Activated CD4-positive, alpha-beta T cell treated with anti-CD3 and anti-CD28 coated beads, Interleukin-2, Interleukin-6, amounts not matched to agents 100 ng/mL and 50 ng/mL, durations not matched to agents 16 hours and 8 hours (primary cell): ENCODE measurements at places on chromosomes 3 and 15.

DNA sequence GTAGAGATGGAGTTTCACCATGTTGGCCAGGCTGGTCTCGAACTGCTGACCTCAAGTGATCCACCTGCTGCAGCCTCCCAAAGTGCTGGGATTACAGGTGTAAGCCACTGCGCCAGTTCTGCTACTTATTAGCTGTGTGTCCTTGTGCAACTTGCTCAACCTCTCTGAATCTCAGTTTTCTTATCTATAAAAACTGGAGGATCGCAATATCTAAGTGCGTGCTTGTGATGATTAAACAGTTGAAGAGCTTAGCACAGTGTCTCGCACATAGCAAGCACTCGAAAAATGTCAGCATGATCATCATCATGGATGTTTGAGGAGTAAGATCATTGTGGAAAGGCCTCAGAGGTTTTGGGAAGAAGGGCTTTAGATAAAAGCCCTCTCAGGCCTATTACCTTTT lies 10.8 kb downstream of the CLCN2 start:
- DNase-seq: no peak

GRCh38 chr3:83216919-83217594 lies 1455.6 kb upstream of the GBE1 start:
- no peak for DNase-seq

- no peak for DNase-seq
Measured at GRCh38 chr3:134988666-134989065, 193.6 kb downstream of the EPHB1 start.

DNA sequence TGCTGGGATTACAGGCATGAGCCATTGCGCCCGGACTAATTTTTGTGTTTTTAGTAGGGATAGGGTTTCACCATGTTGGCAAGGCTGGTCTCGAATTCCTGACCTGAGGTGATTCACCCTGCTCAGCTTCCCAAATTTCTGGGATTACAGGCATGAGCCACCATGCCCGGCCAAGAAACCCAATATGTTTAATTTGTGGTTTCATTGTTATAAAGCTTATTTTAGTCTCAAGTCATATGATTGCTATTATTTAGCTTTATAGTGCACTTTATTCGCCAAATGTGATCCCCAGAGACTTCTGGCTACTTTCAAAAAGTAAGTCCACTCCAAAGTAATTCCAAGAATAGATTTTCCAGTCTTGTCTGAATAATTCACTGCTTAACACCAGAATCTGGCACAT lies 19.3 kb upstream of the SLC4A7 start:
- DNase-seq: no peak

GRCh38 chr15:66880380-66881155 lies 178.5 kb downstream of the SMAD6 start:
- DNase-seq: no peak

GRCh38 chr3:55494976-55495375 lies 7.9 kb upstream of the WNT5A start:
- no peak for DNase-seq

- DNase-seq: no peak
Measured at GRCh38 chr3:142940472-142940871, 23.0 kb downstream of the PAQR9 start.

- DNase-seq: no peak
Measured at GRCh38 chr3:194185221-194185620, 49.3 kb downstream of the HES1 start.

DNA sequence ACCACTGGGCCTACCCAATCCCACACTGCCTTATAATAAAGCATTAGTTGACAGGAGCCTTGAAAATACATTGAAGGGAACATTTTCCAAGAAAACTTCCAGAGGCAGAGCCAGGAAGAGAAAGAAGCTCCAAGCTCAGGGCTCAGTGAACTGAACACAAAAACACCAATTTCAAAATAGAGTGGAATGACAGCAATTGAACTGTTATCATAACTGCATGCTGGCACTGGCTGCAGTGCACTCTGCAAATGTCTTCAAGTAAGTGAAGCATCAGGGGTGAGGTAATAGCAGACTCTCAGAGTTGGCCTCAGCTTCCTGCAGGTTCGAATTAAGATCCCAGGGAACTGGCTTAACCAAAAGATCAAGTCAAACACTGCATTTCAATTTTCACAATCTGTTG lies 388.0 kb upstream of the WNT5A start:
- DNase-seq: no peak

- no peak for DNase-seq
Measured at GRCh38 chr15:41024885-41025284, 71.6 kb downstream of the CHAC1 start.

GRCh38 chr3:127628788-127629466 lies at the start of gene PODXL2:
PODXL2 (plus strand) TSS chr3:127629185; CDS start chr3:127629220, 35 bp downstream.
- peak; percentile 23 for DNase-seq

- DNase-seq: no peak
Measured at GRCh38 chr3:170420307-170420821, 1.7 kb downstream of the CLDN11 start.

- DNase-seq: no peak
Measured at GRCh38 chr3:65449841-65450428, 588.8 kb downstream of the MAGI1 start.

DNA sequence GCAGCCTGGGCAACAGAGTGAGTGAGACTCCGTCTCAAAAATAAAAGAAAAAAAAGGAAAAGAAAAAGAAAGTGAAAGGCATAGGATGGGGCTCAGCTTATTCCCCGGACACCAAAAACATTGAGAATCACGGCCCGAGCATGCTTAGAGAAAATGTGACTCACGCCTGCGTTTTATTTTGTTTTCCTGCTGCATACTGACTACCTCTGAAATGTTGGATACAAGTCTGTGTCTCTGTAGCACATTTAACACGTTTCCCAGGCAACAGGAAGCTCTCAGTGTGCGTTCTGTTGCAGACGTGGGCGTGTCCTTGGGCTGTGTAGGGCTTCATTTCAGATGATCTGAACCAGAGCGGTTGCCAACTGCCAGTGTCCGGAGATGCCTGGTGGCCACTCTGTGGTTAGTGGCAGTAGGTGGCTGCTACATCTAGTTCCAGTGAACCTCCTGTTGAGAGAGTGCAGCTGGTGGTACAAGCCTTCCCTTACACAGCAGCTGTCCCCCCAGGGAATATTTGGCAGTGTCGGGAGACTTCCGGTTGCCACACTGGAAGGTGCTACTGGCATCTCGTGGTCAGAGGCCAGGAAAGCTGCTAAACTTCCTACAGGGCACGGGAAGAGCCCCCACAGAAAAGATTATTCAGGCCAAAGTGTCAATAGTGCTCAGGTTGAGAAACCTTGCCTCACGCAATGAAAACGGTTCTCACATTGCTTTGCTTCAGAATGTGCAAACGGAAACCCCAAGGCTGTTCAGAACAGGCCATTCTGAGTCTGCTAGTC lies 3.0 kb downstream of the SLC51A start:
- peak; percentile 70 for DNase-seq

GRCh38 chr15:40283615-40284300 lies 894 bp upstream of the ANKRD63 start:
- DNase-seq: no peak

DNA sequence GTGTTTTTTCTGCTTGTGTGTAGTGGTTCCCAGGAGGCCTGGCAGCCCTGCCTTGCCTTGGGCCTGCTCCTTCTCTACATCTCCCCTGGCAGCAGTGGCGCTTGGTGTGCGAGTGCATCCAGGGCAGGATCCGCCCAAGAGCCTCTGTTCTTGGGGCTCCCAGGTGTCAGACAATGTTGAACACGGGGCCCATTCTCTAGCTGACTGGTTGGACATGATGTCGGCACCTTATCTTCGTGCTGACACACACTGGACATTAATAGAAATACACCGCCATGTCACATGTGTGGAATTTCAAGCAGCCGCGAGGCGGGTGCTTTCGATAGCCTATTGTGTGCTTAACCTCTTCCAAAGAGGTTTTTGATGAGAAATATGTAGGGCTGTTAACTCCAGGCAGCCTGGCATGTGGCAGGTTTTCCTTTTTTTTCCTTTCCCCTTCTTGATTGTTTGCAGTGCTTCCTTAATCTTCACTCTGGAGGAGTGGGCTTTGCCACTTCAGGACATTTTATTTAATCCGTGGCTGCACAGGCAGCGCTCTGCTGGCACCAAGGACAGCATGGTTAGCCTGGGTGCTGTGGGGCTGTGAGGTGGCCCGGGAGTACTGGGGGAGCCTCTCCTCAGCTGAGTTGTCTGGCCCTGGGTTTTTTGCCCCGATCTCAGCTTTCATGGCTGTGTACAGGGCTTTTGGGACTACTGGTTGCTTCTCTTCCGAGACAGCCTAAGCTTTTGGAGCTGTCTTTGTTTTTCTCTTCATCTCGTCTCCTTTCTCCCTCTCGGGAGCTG lies 42.5 kb downstream of the CHCHD6 start:
- DNase-seq: no peak

- DNase-seq: no peak
Measured at GRCh38 chr3:18087988-18088387, 337.2 kb downstream of the SATB1 start.

GRCh38 chr3:32992310-32992686 lies 40.9 kb downstream of the CCR4 start:
- DNase-seq: peak; percentile 30

DNA sequence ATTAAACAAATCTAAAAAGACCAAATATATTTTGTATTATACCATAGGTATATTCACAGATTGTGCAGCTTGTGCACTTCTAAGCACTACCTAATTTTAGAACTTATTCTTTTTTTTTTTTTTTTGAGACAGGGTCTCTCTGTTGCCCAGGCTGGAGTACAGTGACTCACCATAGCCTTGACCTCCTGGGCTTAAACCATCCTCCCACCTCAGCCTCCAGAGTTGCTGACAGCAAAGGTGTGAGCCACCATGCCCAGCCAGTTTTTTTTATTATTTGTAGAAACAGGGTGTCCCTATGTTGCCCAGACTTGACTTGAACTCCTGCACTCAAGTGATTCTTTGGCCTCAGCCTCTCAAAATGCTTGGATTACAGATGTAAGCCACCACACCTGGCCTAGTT lies 11.9 kb upstream of the TKT start:
- DNase-seq: no peak

DNA sequence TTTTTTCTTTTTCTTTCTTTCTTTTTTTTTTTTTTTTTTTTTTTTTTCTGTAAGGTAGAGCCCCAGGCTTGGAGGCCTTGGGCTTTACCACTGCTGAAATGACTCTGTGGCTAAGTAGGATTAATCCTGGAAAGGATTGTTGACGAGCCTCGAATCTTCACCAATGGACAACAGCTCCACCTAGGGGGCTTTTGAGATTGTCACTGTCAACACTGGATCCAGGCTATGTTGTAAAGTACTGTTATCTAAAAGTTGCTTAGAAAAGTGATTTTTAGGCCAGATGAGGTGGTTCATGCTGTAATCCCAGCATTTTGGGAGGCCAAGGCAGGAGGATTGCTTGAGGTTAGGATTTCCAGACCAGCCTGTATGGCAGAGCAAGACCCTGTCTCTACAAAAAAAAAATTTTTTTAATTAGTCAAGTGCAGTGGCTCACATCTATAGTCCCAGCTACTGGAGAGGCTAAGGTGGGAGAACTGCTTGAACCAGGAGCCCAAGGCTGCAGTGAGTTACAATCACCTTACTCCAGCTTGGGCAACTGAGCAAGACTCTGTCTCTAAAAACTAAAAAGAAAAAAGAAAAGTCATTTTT lies 41.6 kb downstream of the KLHL18 start:
- peak; percentile 61 for DNase-seq
